ENCODE measurements at places on chromosomes 4 and X.

DNA sequence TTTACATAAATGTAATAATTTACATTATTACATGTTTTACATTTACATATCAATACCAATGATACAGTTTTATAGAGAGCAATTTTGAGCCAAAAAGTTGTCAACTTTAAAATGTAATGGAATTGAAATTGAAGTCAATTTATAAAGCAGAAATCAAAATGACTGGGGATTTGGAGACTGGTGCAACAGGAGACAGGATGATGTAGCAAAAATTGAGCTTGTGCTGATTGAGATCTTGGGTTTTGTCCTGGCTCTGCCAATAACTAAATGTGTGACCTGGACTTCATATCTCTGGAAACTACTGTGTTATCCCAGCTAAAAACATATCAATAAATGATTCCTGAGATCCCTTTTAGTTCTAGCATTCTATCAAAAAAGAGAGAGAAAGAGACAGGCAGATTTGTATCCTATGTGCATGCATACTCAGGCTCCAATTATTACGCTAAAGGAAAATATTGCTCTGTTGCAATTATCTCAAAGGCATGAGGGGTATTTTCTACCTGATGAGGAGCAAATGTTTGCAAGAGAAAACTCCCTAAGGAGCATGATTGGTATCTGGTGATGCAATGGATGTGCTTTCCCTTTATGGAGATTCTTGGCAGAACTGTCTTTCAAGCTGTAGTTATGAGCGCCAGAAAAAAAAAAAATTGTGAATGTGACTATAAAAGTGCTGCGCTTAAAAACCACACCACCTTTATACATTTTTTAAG, 14.7 kb downstream of the EXOC1L start:
- no peak for DNase-seq

DNA sequence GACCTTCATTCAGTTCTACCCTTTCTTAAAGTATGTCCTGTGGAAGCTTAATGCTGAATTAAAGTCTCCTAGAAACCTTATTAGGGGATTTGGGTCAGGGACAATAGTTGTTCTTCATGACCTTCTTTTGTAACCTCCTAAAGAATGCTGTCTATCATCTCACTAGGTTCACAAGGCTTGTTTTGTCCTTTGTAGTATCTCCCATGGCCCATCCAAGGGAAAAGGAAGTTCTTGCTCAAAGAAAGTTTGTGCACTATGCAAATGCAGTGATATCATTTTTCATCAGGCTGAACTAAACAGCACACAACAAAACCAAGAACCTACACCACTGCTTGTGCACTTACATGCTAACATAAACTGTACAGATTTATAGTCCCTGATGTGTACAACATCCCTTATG, 46.6 kb upstream of the PGM2 start:
- DNase-seq: no peak

GRCh38 chr4:136939781-136940180, 592.5 kb downstream of the PCDH18 start:
- DNase-seq: no peak

DNA sequence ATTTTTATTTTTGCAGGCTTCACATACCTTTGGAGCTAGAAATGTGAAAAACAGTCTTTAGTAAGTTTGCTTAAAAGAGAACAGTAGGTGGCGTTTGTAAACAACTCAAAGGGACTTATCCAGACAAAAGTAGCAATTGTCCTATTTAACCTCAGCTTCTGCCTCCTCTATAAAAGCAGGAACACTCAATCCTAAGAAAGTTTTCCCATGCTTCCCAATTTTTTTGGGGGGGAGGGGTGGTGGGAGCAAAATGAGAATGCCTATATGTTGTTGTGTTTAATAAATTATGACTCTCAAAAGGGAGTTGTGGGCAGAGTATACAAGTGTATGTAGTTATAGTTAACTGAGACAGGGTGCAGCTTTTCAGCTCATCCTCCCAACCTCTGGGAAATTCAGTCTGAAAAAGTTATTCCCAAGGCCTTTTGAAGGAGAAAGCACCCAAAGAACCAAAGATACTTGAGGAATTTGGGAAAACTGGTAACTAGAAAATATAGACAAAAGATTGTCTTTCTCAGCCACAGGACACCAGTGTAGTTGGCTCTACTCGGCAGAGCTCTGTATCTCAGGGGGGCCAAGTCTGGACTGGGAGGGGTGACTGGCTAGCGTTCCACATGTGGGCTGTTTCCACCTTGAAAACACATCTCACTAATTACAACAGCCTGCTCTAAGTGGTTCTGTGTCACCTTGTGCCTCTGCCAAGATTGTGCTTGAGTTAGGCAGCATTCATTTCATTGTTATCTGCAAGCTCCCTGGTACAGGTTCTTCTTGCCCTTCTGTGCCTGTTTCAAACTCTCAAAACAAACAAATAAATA, 2.8 kb downstream of the SFRP2 start:
- no peak for DNase-seq

DNA sequence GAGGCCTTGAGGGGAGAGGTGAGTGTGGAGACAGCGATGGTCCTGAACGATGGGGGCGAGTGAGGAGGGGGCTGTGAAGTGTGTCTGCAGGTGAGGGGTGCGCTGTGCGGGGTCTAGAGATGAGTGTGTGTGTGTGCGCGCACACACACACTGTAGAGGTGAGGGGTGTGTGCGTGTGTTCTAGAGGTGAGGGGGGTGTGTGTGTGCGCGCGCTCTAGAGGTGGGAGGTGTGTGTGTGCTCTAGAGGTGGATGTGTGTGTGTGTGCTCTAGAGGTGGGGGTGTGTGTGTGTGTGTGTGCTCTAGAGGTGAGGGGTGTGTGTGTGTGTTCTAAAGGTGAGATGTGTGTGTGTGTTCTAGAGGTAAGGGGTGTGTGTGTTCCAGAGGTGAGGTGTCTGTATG, 574 bp downstream of the BST1 start:
- DNase-seq: no peak

DNA sequence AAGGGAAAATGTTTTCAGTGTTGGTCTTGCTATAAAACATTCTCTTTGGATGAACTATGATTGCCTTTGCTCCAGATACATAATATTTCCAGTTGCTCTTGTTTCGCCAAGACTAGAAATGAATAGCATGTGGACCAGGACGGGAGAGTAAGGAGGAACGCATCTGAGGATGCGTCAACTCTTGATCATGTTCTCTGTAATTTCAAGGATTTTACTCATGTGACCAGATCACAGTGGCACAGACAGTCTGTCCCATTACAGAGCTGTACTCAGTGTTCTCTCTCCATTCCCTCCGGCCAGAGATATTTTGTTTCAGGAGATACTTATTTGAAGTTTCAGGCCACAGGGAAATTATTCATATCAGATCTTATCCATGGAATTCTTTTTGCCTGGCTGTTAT, 266.6 kb downstream of the MID1IP1 start:
- DNase-seq: no peak

All from activated naive CD4-positive, alpha-beta T cell treated with anti-CD3 and anti-CD28 coated beads, Interleukin-2, amount 10 ng/mL, durations not matched to agents 7 days and 5 days (primary cell).